Activated CD8-positive, alpha-beta memory T cell treated with anti-CD3 and anti-CD28 coated beads for 4 hours (primary cell): ENCODE measurements at places on chromosomes 7 and 10.

- no peak for DNase-seq
These were observed 18.4 kb upstream of the PON1 start for GRCh38 chr7:95342642-95343307.

GRCh38 chr10:104103956-104104355 is 18.0 kb upstream of the SFR1 start:
- no peak for DNase-seq

DNA sequence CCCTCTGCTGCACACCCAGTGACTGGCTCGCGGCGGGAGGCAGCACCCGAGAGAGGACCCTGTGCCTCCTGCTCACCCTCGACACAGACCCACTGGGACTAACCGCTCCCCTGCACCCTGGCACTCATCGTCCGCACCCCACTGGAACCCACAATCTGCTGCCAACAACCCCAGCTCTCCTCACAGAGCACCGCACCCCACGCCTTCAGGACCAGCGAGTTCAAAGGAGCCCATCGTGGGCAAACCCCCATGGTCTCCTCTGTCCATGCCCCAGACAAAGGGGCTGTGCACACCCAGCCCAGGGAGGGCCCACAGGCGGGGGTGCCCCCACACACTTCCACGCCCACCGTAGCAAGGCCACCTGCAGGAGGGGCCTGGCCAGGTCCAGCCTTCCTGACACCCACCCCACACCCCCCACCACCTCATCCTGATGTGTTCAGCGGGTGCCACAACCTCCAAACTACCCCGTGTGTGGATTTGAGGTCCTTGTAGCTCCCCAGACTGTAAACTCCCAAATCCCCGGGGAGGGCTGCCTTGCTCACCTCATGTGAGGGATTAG is 14.0 kb downstream of the RASGEF1A start:
- no peak for DNase-seq

DNA sequence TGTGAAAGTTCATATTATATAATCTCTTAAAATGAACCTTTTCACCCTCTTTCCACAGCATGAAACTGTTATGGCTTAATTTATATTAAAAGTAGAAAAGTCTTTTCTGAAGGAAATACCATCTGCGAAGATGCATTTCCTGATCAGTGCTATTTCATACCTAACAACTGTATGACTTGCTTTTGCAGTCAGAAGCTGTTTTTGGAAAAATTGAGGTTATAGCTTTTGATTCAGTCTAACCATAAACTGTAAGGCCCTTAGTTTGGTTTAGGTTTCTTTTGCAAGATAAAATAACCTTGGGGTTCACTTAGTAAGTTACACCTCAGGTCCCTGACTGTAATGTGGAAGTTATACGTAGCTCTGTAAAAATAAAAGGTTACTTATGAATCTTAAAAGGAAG is 22.7 kb upstream of the PARP12 start:
- no peak for DNase-seq

DNA sequence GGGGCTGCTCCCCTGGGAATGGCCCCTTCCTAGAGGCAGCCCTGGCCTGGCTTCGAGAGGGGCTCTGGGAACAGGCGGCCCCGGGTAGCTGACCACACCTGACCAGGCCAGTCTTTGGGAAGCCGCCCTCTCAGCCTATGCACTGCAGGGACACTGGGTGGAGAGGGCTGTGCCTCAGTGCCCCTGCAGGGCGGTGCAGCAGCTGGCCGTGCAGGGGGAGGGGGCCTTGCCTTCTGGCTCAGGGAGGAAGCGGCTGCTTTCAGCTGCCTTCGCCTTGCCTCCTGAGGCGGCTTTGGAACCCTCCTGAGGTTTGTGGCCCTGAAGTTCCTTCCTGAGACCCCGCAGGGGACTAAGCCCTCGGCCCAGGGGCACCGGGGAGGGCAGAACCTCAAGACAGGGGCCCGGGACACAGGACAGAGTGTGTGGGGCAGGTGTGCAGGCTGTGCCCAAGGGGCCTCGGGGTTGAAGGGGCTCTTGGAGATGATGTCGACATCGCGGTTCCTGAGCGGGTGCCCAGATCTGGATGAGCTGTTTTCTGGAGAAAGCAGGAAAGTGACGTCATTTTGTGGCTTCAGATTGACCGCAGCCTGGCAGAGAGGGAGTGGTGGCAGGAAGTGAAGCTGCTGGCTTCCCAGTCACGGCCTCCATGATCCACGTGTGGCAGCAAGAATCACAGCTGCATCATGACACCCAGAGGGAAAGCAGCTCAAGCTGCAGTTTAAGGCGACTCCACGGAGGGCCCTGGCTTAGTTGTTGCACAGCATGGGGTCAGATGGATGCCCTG is 17.7 kb downstream of the ADAM8 start:
- DNase-seq, result peak; percentile 84

DNA sequence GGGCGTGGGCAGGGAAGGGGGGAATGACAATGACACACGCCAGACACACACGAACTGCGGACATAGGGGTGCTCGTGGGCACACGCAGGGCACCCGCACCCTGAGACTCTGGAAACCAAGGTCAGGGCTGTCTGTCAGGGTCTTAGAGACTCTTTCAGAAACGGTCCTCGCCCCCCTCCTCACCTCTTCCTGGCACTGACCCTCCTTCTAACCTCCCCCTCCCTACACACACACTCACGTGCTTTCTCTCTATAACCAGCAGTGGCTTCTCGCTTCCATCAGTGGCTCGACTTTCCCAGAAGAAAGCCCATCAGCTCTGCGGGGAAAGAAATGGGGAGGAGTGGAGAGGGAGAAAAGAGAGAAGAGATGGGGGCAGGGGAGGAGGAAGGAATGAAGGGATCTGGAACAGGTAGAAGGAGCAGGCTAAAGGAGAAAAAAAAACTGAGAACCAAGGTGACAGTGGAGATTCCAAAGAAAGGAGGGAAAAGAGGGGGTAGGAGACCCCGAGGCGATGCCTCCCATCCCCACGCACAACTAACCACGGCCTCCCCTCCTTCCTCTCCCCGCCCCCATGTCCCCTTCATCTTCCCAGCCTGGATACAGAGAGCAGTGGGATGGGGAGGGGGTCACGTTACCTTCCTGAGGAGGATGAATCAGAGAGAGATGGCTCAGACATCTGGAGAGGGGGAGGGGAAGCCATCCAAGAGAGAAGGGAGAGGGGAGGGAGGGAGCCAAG is 1.7 kb upstream of the VGF start:
- DNase-seq, result no peak

- DNase-seq, result no peak
These were observed 36.0 kb downstream of the DYNC1I1 start for GRCh38 chr7:95808396-95808795.

DNA sequence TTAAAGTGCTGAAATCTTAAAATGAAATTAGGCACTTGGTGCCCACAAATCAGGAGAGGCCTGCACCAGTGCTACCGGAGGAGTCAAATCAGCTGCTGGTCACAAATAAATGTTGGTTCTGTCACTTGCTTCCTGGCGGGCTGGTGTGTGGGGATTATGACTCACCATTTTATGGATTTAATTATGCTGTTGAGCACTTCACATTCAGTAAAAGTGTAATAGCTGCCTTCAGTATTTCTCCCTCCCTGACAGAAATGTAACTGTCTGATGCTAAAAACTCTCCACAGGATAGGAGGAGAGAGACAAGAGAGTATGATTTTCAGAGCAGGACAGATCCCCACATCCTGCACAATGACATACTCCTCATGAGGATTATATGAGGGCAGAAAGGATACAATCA is 186.0 kb downstream of the JAZF1 start:
- no peak for DNase-seq

GRCh38 chr7:104862719-104863118 is 151.3 kb upstream of the KMT2E start:
- DNase-seq, result no peak
